ENCODE measurements at places on chromosomes 5 and 9.

- DNase-seq: no peak
These were observed 27.9 kb upstream of the ALDH1A1 start for GRCh38 chr9:72980600-72981265.

GRCh38 chr9:117247266-117247665 lies 167.6 kb downstream of the ASTN2 start:
- no peak for DNase-seq

GRCh38 chr5:129781594-129781993 lies 33.7 kb downstream of the MINAR2 start:
- no peak for DNase-seq

DNA sequence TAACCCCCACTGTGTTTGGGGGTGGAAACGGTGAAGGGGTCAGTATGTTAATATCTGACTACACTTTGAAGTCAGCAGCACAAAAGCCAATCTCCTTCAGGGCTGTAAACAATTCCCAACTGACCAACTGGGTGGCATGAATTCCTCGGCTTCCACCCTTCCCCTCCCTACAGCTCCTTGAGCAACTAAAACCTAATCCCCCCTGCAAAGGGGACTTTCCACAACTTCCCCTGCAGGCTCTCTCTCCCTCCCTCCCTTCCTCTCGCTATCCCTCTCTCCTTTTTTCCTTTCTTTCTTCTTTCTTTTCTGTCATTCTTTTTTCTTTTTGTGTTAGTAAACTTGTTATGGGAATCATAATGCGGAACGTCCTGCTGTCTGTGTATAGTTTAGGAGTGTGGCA lies 65.1 kb upstream of the PTCH1 start:
- no peak for DNase-seq

- no peak for DNase-seq
These were observed 620.6 kb upstream of the DAB2 start for GRCh38 chr5:40045429-40045828.

DNA sequence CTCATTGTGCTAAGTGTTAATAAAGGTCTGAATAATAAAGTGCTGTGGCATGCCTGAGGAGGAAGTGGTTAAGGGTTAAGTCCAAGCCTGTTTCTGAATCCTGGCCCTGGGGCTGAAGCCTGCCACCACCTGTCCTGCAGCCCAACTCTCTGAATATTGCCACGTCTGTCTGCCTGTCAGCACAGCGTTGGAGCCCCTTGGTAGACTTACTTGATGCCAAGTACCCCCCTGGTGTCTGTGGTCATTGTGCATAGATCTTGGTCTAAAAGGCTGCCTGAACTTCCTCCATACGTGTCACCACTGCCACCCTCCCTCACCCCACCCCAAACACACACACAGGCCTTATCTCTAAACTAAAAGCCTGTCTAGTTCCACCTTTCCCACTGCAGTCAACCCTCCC lies 35.4 kb upstream of the SLC2A8 start:
- no peak for DNase-seq

DNA sequence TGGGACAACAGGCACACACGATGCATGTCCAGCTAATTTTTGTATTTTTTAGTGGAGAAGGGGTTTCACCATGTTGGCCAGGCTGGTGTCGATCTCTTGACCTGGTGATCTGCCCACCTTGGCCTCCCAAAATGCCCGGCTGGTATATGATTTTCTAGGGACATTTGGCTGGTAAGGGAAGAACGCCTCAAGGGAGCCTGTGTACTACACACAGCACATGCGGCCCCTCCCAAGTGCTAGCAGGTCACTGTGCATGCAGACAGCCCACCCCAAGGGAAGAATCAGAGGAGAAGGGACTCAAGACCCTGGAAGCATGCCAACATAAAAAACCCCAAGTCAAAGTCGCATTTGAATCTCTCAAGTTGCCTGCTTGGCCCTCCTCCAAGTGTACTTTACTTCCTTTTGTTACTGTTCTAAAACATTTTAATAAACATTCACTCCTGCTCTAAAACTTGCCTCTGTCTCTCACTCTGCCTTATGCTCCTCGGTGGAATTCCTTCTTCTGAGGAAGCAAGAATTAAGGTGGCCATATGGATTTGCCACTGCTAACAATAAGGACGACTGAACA lies 24.3 kb upstream of the OTULINL start:
- DNase-seq: no peak

GRCh38 chr5:135324897-135325650 lies 74.0 kb downstream of the MACROH2A1 start:
- DNase-seq: no peak

- DNase-seq: no peak
These were observed 4.0 kb upstream of the PLAC8L1 start for GRCh38 chr5:146109379-146109778.

DNA sequence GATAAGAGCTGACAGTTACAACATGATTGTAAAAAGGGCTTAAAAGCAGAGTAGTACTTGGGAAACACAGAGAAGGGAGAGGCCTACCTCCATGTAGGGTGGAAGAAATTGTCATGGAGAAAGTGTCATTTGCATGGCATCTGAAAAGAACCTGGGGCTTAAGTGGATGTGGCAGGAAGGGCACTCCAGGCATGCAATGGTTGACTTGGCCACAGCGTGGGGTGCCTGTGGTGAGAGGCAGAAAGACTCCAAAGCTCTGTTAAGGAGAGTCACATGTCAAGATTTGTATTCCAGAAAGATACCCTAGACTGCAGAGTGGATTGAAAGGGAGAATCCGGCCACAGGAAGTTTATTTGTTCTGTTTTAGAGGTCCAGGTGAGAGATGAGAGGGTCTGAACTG lies 2.4 kb downstream of the POLR3G start:
- no peak for DNase-seq

DNA sequence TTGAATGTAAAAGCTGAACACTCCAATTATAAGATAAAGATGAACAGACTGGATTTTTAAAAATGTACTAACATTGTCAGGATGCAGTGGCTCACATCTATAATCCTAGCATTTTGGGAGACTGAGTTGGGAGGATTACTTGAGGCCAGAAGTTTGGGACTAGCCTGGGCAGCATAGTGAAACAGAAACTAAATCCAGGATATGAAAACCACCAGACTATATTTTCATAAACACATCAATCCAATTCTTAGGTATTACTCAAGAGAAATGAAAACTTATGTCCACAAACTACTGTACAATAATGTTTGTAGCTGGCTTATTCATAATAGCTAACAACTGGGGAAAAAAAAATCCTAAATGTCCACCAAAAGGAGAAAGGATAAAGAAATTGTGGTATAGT lies 26.8 kb upstream of the NAA35 start:
- no peak for DNase-seq

DNA sequence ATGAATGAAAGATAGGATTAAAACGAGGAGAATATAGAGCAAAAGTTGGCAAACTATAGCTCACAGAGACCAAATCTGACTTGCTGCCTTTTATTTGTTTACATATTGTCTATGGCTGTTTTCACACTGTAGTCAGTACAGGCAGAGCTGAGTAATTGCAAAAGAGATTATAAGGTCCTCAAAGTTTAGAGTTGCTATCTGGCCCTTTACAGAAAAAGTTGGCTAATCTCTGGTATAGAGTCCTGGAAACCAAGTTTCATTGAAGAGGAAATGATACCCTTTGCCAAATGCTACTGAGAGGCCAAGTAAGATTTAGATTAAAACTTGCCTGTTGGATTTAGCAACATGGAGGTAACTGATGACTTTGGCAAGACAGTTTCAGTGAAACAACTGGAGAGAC lies 36.0 kb downstream of the LYRM7 start:
- DNase-seq: no peak

DNA sequence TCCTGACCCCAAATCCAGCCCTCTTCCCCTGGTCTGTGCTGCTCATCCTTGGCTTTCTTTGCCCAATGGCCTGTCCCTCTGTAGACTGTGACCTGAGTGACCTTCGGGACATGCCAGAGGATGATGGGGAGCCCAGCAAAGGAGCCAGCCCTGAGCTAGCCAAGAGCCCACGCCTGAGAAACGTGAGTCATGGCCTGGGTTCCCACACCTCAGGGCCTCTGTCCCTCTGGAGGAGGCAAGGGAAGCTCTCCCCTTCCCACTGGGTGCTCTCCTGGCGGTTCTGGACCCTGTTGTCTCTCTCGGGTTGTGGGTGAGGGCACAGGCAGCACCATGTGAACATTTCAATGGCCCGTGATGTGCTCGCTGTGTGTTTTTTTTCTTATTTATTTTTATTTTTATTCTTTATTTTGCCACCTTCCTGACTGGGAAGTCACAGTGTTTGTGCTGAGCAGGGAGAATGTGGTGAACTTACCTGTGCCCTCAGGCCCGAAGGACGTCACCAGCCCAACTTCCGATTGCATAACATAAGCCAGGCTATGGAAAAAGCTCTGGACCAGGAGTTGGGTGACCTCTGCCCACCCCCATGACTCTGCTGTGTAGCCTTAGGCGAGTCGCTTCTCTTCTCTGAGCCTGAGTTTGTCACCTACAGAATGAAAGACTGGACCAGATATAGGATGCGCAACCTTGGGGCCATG lies 29.5 kb downstream of the AFAP1L1 start:
- DNase-seq: no peak

DNA sequence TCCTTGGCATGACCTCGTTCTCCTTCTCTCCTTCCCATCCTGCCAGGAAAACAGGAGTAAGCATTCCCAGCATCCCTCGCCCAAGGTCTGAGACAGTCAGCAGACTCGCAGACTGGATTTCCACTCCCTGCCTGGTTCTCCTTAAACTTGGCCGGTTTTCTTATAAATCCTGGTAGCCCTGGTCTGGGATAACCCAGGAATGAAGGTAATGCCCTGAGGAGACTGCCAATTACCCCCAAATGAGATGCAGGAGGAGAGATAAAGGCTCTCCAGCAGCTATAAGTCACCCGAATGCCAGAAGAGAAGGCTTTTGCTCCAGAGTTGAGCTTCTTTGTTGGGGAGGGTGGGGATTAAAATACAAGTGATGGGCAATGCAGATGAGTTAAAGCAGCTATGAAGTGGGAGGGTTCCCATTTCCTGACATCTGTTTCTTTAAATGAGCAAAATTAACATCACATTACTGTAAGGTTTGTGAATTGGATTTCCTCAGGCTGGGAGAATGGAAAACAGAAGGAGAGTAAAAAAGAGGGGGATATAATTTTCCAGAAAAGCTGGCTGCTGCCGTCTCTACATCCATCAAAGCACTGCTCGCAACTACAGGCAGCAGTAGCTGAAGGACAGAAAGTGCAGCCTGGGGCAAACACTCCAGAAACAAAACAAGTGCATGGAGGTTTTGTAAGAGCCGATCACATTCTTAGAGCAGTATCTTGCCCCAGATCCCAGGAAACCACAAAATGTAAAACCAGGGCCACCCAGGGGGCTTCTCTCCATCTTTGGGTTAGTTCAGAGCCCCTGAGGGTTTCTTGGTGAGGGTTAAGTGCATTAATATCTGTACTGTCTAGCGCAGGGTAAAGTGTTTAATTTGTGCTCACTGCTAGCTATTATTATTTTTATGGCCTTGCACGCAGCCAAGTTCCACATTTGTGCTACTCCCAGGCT lies 177.6 kb upstream of the PANK3 start:
- no peak for DNase-seq

- DNase-seq: no peak
These were observed 6.6 kb downstream of the TMEM171 start for GRCh38 chr5:73126957-73127356.

GRCh38 chr9:22079873-22080341 lies 70.8 kb upstream of the CDKN2B start:
- DNase-seq: no peak

- DNase-seq: no peak
These were observed 277.5 kb upstream of the MVB12B start for GRCh38 chr9:126049088-126049487.

- no peak for DNase-seq
These were observed 349.5 kb downstream of the AGTPBP1 start for GRCh38 chr9:85392260-85392659.

GRCh38 chr9:19156805-19157204 lies 29.5 kb upstream of the PLIN2 start:
- no peak for DNase-seq

DNA sequence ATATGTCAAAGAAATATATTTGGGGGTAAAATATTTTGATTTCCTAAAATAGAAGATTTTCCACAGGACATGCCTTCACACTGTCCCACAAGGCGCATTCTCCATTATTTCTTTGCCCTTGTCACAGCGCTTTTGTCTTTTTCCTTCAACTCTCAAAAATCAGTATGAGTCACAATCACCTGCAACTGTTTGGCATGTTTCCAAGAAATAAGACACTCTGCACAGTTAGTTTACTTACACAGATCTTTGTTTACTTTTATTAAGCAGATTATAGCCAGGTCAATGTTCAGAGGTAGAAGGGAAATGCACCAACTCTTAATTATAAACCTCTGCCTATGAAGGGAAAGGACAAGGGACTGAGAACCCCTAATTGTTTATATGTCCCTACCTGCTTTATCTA lies 9.5 kb downstream of the CEMIP2 start:
- DNase-seq: no peak

- no peak for DNase-seq
These were observed 91.7 kb upstream of the FAM169A start for GRCh38 chr5:74957906-74958305.

- DNase-seq: no peak
These were observed 4.3 kb upstream of the EMB start for GRCh38 chr5:50445296-50445949.

- no peak for DNase-seq
These were observed 31.5 kb upstream of the TMED7 start for GRCh38 chr5:115657125-115657880.

GRCh38 chr9:130933114-130934046 lies 5.7 kb downstream of the FIBCD1 start:
- DNase-seq: no peak

DNA sequence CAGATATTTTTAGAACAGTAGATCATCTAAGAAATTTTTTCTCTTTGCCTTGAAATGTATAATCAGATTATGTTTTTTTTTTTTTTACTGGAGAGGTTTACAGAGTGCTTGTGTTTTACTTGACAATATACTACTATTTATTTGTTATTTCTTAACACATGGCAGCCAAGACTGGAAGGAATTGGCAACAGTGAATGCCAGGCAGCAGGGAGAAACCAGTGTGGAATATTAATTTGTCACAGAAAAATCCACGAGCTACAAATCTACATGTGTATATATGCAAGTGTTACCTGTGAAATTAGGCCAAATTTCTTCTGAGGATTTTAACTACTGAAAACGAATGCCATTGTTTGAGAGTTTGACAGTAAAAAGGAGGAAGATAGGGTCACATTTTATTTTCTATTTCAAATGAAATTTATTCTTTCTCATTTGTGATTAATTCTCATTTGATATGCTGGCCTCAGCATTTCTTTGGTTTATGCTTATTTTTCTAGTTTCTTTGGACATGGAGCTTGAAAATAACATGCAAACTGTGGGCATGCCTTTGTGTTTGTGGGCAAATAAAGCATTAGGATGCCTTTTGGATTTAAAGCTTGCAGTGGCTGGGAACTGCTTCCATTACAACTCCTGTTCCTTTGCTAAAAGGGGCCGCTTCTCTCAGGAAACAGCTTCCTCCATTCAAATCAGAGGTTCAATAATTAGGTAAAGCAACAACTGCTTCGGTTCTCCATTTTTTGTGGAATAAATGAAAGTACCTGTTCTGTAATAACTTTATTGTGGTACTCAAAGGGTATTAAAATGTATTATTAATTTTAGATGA lies 39.0 kb upstream of the ZFYVE16 start:
- no peak for DNase-seq

GRCh38 chr5:78648359-78649210 lies at the start of gene LHFPL2:
LHFPL2 (minus strand) TSS chr5:78648772; CDS start chr5:78510213, 138,559 bp downstream.
- DNase-seq: peak; percentile 30

- DNase-seq: no peak
These were observed at the start of gene TRAF2 for GRCh38 chr9:136885950-136886578. TRAF2 (plus strand) TSS chr9:136886516; CDS start chr9:136898741, 12,225 bp downstream.

Measured in cortex of kidney (tissue), 1 donor.